ENCODE measurements at places on chromosomes 3 and 15.

- no peaks in the 10 kb centered on the region for H3K27me3 ChIP-seq
- DNase-seq: no peak
- no peaks in the 10 kb centered on the region for H3K36me3 ChIP-seq
- no peak overlapping the region for H3K4me3 ChIP-seq
- peaks cover 17% of the 10 kb centered on the region for H3K4me1 ChIP-seq
- H3K27ac ChIP-seq: no peak overlapping the region
These were observed 680.1 kb downstream of the EPHA3 start for GRCh38 chr3:89787485-89787884.

DNA sequence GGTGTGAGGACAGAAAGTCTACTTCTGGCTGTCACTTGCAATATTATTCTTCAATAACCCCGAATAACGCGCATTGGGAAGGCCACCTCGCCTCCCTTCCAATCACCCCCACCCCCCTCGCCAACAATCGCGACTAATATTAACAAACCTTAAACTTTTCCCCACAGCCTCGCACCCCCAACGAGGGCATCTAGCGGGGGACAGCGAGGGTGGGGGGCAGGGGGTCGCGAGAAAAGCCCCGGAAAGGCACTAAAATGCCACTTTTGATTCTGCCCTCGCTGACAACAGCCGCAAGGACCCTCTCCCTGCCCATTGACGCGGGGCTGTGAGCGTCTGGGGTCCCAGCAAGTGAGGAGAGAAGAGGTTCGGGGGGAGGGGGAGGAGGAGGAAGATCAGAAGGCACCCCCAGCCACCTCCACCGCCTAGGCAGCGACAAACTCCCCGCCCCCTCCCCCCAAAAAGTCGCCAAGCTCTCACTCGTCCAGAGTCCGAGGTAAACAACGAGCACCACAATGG is 868 bp downstream of the SATB1 start:
- H3K36me3 ChIP-seq: peaks cover 13% of the 10 kb centered on the region
- peaks cover 15% of the 10 kb centered on the region for H3K4me1 ChIP-seq
- peak overlapping the region; percentile 79 for H3K27ac ChIP-seq
- DNase-seq: no peak

DNA sequence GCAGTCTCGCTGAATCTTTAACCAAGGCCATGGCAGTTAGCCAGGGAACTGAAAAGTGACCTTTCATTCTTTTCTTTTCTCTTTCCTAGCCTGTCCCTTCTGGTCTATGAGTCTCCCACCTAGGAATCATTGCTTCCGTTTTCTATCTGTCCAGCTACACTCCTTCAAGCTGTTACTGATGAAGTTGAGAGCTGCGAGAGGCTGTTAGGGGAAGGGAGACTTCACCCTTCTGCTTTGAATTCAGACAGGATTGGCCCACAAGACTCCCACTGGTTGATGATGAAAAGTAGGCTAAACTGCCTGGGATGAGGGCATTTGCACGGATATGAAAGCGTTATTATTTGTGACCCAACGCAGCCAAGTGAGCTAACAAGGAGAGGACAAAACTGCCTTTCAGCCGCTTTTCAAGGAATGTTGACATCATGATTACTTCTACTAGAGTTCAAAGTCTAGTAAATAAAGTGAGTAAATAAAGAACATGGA is 30.2 kb downstream of the EIF4E3 start:
- H3K27ac ChIP-seq: peak overlapping the region; percentile 64
- peaks cover 17% of the 10 kb centered on the region for H3K36me3 ChIP-seq
- no peaks in the 10 kb centered on the region for H3K27me3 ChIP-seq
- no peak for DNase-seq
- peaks cover 39% of the 10 kb centered on the region for H3K4me1 ChIP-seq
- peak overlapping the region; percentile 16 for H3K4me3 ChIP-seq

DNA sequence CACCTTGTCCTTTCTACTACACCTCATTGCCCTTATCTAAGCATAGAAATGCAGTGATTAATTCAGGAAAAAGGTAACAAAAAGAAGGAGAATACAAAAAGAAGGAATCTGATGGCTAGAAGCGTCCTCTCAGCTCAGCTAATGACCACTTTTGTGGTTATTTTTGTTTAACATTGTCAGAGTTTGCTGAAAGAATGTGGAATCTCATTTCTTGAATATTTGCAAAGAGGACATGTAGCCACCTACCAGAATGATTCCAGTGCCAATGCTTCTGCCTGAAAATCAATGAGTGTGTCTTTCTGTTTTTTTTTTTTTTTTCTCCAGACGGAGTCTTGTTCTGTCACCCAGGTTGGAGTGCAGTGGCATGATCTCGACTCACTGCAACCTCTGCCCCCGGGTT is 24.5 kb downstream of the NANOGP8 start:
- H3K4me1 ChIP-seq: peaks cover 26% of the 10 kb centered on the region
- no peak for DNase-seq
- no peaks in the 10 kb centered on the region for H3K36me3 ChIP-seq
- H3K27me3 ChIP-seq: no peaks in the 10 kb centered on the region

GRCh38 chr3:73716418-73716817 is 91.7 kb upstream of the PDZRN3 start:
- H3K4me3 ChIP-seq: no peak overlapping the region
- H3K27ac ChIP-seq: no peak overlapping the region
- no peaks in the 10 kb centered on the region for H3K36me3 ChIP-seq
- peaks cover 16% of the 10 kb centered on the region for H3K4me1 ChIP-seq
- DNase-seq: no peak

DNA sequence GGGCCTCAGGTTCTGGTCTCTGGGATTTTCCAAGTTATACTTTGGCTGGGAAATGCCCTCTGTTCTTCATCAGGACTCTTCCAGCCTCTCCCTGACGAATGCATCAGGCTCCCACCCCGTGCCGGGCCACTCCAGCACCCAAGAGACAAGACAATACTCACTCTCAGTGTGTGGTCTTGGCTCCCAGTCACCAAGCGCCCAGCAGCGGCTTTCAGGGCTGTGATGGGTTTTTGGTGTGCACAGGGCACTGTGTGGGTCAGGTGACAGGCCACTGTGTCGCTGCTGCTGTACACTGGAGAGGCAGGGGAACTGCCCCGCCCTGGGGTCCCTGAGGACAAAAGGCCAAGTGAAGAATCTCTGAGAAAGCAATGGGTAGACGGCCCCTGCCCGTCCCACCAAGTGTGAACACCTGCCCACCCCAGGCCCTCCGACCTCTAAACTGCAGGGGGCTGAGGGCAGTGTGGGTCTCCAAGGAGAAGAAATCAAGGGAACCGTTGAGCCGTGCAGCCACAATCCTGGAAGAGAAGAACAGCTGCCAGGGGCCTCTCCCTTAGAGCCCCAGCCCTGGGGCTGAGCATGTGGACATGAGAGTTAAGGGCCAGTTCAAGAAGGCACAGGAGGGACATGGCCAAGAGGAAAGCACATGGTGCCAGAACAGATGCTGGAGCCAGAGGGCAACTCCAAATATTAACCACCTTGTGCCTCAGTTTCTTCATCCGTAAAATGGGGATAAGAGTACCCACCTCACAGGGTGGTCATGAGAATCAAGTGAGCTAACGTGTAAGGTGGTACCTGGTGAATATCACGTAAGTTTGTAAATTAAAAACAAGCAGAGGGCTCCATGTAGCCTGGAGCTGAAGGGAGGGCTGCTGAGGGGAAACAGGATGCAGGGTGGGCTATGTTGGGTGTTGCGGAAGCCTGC is 34.1 kb downstream of the PTPN23 start:
- H3K36me3 ChIP-seq: peaks cover 14% of the 10 kb centered on the region
- no peaks in the 10 kb centered on the region for H3K27me3 ChIP-seq

DNA sequence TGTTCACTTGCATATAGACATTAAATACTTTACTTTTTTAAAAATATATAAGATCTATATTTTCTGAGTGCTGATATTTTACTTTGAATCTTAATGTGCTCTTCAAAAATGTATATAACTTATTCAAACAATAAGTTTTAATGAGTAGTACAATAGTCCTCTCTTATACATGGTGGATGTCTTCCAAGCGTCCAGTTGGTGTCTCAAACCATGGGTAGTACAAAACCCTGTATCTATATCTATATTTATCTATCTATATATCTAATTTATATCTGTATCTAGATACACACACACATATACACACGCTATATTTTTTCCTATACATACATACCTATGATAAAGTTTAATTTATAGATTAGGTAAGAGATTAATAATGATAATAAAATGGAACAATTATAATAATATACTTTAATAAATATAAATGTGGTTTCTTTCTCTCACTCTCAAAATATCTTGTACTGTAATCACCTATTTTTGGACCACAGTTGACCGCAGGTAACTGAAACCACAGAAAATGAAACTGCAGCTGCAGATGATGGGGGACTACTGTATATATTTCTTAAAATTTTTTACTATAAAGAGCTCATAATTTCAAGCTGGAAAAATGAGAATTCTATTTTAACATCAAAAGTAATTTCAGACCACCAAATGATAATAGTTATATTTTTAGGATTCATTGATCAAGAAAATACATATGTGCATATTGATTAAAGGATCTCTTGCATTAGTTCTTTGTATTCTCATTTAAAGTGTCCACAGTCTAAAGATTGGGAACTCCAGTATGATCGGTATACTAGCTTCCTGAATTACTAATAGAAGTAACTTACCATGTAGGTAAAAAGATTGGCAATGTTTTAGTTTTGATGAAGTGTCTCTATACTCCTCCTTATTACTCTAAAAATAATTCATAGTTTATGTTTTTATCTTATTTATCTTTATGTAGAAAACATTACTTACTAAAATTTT is 215.1 kb upstream of the MLF1 start:
- no peaks in the 10 kb centered on the region for H3K27me3 ChIP-seq
- no peaks in the 10 kb centered on the region for H3K4me1 ChIP-seq
- no peak overlapping the region for H3K4me3 ChIP-seq
- H3K27ac ChIP-seq: no peak overlapping the region
- no peak for DNase-seq

DNA sequence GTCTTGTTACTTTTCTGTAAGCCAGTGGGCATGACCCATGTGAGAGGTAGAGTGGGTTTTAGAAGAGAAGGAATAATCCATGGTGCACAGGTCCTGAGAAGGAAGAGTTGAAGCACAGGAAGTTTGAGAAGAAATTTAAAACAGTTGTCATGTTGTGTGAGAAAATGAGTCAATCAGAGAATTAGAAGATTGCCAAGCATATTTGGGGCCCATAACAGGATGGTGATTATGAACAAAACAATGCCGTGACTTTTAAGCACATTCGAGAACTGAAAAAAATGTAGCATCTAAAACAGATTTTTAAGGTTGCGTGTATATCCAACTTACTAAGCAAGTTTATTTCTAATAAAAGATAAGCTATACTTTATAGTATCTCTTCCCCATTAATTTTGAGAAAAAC is 198.7 kb downstream of the RORA start:
- no peak overlapping the region for H3K27ac ChIP-seq
- H3K36me3 ChIP-seq: no peaks in the 10 kb centered on the region
- DNase-seq: no peak
- H3K27me3 ChIP-seq: peaks cover 4% of the 10 kb centered on the region

DNA sequence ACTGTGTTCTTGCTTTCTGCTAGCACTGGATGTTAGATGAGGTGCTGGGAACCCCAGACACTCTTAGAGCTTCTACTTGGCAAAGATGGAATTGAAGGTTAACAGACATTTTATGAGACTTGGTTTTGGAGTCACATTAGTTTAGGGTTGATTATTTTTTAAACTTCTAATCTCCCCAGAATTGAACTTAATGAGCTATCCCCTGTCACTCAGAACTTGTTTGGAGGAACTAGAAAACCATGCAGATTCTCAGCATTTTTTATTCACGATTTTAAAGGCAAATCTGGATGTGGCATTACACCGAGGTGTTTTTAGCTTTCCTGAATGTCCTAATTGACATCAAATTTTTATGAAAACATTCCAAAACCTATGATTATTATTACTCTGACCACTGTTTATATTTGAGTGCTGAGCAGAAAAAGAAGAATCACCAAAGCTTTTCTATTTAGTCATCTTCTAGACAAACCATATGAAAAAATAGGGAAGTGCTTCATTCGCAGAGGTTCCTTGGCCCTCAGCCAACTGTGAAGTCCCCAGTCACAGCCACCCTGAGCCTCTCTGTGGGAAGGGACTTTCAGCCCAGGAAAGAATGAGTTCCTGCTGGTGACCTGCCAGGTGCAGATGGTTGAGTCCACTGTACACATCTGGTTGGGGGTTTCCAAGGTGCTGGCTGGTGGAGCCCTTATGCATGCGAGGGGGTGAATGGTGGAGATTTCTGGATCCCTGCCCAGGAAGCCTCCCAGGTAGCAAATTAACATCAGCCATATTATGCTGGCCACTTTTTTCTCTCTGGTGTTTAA is 196.0 kb upstream of the TOPAZ1 start:
- H3K4me3 ChIP-seq: no peak overlapping the region
- no peak for DNase-seq
- no peaks in the 10 kb centered on the region for H3K36me3 ChIP-seq
- no peak overlapping the region for H3K27ac ChIP-seq
- H3K4me1 ChIP-seq: peaks cover 5% of the 10 kb centered on the region

GRCh38 chr3:7779331-7779730 is 722.3 kb upstream of the LMCD1 start:
- DNase-seq: no peak
- no peak overlapping the region for H3K4me3 ChIP-seq
- no peak overlapping the region for H3K27ac ChIP-seq
- H3K36me3 ChIP-seq: no peaks in the 10 kb centered on the region

GRCh38 chr15:75136118-75136517 is 65.6 kb upstream of the C15orf39 start:
- no peak overlapping the region for H3K27ac ChIP-seq
- DNase-seq: no peak
- no peaks in the 10 kb centered on the region for H3K27me3 ChIP-seq

- peaks cover 4% of the 10 kb centered on the region for H3K4me1 ChIP-seq
These were observed 17.5 kb downstream of the PLA2G4F start for GRCh38 chr15:42138968-42139386.

- no peaks in the 10 kb centered on the region for H3K4me1 ChIP-seq
- H3K27ac ChIP-seq: no peak overlapping the region
- H3K4me3 ChIP-seq: no peak overlapping the region
- no peaks in the 10 kb centered on the region for H3K36me3 ChIP-seq
These were observed 178.6 kb upstream of the TPRG1 start for GRCh38 chr3:188993181-188993580.

DNA sequence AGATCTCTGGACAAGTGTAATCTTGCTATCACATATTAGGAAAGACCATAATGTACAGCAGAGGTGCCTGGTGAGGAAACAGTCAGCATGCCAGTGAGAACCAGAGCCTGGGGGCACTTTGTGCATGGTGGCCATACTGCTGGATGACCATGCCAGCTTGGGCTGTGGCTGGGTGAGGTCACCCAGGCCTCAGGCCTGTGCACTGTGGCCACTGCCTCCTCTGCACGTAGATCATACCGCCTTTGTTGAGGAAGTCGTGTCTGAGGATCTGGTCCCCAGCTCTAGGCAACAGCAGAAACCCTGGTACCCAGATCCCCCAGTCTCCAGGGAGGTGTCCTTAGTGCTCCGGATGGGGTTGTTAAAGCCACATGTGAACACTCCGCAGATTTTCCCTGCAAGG is 38.9 kb downstream of the ZNF710 start:
- H3K27ac ChIP-seq: peak overlapping the region; percentile 27
- peaks cover 72% of the 10 kb centered on the region for H3K4me1 ChIP-seq
- no peaks in the 10 kb centered on the region for H3K27me3 ChIP-seq
- DNase-seq: no peak
- H3K4me3 ChIP-seq: no peak overlapping the region

GRCh38 chr15:83845230-83845629 is 191.3 kb downstream of the ADAMTSL3 start:
- H3K4me1 ChIP-seq: peaks cover 4% of the 10 kb centered on the region
- peaks cover 25% of the 10 kb centered on the region for H3K27me3 ChIP-seq
- DNase-seq: no peak
- H3K27ac ChIP-seq: no peak overlapping the region
- no peaks in the 10 kb centered on the region for H3K36me3 ChIP-seq
- H3K4me3 ChIP-seq: no peak overlapping the region

- H3K4me1 ChIP-seq: peaks cover 34% of the 10 kb centered on the region
- H3K36me3 ChIP-seq: no peaks in the 10 kb centered on the region
- no peak for DNase-seq
- peak overlapping the region; percentile 97 for H3K27ac ChIP-seq
- H3K4me3 ChIP-seq: peak overlapping the region; percentile 93
These were observed 2.5 kb downstream of the KLF13 start for GRCh38 chr15:31328969-31329639.

Data from type B pancreatic cell (in vitro differentiated cells).